Stimulated activated CD4-positive, alpha-beta T cell treated with anti-CD3 and anti-CD28 coated beads, Interleukin-1b, Interleukin-23, amount 100 ng/mL, for 1 hour (primary cell): ENCODE measurements at places on chromosomes 1 and 21.
A peak's percentile ranks its signal among the peaks of the same experiment; 100 is the strongest.

DNA sequence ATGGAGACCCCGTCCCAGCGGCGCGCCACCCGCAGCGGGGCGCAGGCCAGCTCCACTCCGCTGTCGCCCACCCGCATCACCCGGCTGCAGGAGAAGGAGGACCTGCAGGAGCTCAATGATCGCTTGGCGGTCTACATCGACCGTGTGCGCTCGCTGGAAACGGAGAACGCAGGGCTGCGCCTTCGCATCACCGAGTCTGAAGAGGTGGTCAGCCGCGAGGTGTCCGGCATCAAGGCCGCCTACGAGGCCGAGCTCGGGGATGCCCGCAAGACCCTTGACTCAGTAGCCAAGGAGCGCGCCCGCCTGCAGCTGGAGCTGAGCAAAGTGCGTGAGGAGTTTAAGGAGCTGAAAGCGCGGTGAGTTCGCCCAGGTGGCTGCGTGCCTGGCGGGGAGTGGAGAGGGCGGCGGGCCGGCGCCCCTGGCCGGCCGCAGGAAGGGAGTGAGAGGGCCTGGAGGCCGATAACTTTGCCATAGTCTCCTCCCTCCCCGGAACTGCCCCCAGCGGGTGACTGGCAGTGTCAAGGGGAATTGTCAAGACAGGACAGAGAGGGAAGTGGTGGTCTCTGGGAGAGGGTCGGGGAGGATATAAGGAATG lies 505 bp downstream of the LMNA start:
- no peak for DNase-seq

DNA sequence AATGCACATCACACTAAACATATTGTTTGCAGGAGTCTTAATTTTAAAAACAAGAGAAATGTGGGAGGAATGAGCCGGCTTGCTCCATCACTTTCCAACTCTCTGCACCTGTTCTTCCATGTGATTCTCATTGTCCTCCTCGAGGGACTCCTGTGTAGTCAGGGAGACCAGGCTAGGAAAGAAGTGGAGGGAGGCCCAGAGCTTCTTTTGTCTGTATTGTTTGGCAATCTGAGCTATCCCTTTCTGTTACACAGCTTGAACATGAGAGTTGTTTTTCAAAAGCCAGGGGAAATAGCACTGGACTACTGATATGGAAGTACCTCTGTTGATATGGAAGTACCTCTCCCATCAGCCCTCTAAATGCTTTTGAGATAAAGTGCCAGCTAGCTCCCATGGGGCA lies 18.8 kb upstream of the LRRC8D start:
- no peak for DNase-seq

- no peak for DNase-seq
These were observed 445.1 kb downstream of the SIPA1L2 start for GRCh38 chr1:232184561-232185530.

- DNase-seq = no peak
These were observed 26.1 kb upstream of the SMIM12 start for GRCh38 chr1:34885405-34886247.

DNA sequence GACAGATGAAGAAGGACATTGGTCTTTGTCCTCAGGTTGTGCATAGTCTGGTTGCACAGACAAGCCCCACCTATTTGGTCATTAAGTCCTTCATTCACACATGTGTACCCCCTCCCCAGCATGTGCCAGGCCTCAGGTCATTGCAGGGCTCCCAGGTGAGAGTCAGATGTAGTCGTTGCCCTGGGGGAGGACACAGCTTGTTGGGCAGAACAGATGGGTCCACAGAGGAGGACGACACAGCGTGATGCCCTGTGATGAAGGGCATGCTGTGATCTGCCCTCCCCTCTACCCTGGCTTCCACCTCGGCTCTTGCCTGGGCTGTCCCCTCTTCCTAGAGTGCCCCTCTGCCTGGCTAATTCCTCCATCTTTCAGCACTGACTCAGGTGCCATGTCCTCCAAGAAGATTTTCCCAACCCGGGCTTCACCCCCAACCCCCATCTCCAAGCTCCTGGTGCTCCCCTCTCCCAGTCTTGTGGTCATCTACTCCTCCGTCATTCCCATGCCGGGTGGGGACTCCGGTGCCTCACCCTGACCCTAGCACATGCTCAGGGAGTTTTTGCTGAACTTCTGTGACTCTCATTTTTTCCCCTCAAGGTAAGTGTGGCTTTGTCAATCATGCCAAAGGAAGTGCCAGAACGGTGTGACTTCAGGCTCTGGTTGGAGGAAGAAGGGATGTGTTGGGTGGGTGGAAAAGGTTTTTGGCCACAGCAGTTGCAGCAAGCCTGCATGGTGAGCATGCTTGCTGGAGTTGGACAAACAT lies 220.5 kb downstream of the FOXD2 start:
- no peak for DNase-seq

- peak; percentile 17 for DNase-seq
These were observed 19.8 kb downstream of the KMO start for GRCh38 chr1:241551759-241552638.

GRCh38 chr1:175163702-175164101 lies 28.9 kb downstream of the KIAA0040 start:
- DNase-seq = no peak

GRCh38 chr1:156959414-156959813 lies 39.0 kb downstream of the LRRC71 start:
- no peak for DNase-seq

- no peak for DNase-seq
These were observed 571 bp downstream of the MARCKSL1 start for GRCh38 chr1:32335535-32335789.

GRCh38 chr1:14923727-14924452 lies 229.7 kb upstream of the TMEM51 start:
- DNase-seq = no peak

DNA sequence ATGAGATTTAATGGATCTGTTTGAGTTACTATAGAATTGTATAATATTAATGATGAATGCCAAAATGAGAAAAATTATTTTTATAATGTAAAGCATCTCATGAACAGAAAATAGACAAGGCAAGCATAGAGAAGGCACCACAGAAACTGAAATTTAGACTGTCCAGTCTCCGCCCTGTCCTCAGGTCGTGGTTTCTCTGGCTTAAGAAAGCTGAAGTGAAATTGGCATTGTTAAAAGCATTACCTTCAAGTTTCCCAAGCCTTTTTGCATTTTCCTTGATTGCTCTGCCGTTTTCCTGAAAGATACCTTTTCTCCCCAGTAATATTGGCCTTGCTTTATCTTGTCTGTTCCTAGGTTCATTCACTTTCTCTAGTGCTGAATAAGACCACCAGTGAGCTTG lies 58.0 kb downstream of the VPS13D start:
- no peak for DNase-seq

DNA sequence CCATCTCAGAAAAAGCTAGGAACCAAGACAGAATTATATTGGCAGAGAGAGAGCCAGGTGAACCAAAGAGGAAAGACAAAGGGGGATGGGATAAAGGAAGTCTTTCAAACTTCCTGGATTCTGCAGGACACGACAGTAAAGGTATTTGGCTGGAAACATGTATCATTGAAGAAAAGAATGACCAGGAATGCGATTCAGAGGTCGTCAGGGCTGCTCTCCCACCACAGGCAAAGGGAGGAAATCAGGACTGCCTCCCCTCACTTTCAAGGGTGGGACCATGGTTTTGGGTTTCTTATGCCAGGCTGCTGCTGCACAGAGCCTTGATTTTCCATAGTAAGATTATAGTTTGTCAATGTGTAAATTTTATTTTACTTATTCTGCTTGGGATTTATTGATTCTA lies 848.8 kb downstream of the BRINP3 start:
- no peak for DNase-seq

GRCh38 chr1:197553281-197553680 lies 222.0 kb downstream of the DENND1B start:
- DNase-seq = no peak

- peak; percentile 25 for DNase-seq
These were observed 238.0 kb upstream of the TMEM51 start for GRCh38 chr1:14915356-14916054.

DNA sequence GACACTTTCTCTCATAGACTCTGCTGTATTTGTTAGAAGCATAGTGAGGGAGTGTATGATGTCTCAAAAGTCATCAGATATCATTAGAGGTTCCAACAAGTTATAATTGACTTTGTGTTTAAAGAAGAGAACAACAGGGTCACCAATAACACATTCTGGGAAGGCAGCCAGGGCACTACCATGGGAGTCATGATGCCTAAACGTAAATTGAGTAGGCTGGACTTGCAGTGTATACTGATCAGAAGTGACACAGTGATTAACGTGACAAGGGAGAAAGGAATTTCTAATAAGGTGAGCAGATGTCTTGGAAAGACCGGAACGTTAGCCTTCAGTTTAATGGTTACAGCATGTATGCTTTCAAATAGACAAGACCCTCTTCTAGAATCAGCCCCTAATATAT lies 973.2 kb downstream of the NCAM2 start:
- no peak for DNase-seq

DNA sequence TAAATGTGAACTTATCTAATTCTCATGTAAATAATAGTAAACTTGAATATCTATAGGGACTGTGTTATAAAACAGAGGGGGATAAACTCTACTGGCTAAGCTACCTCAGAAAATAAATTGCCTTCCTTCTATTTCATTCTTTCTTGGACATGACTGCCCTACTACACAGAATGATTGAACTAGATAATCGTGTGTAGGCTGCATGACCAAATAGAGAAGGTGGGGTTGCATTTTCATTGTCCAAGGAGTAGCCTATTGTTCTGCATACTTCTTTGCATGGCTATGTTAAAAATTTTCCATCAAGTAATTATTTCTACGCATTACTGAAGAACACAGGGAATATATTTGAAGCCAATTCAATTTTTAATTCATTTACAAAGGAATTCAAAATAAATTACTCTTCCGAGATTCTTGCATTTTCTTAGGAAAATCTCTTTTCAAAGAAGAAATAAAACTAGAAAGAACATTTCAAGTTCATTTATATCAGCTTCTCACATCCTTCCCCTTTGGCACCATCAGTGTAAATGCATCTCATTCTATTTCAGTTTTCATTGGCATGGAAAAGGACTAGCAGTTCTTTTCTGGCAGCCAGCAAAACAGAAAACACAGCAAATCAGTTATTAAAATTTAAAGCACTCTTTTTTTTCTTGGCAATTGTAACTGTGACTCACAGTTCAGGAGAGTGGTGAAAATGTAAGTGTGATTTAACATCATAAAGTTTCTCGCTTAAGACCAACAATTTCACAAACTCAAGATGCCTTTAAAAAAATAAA lies 714.7 kb downstream of the NCAM2 start:
- no peak for DNase-seq

DNA sequence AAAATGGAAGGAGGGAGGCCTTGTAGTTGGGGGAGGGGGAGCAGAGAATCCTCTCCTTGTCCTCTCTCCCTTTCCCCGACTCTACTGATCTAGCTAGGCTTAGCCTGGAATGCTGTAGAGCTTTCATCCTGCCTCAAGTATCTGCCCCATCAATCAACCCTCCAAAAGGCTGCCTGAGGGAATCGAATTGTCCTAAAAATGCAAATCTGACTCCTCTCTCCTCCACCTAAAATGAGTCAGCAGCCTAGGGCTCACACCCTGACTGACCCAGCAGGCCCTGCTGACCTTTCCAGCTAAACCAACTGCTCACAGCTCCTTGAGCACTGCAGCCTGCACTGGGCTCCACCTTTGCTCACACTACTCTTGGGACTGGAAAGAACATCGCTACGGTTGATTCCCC lies 2.8 kb downstream of the HPDL start:
- DNase-seq = no peak

GRCh38 chr1:220962031-220962751 lies 82.9 kb downstream of the HLX start:
- DNase-seq = no peak

DNA sequence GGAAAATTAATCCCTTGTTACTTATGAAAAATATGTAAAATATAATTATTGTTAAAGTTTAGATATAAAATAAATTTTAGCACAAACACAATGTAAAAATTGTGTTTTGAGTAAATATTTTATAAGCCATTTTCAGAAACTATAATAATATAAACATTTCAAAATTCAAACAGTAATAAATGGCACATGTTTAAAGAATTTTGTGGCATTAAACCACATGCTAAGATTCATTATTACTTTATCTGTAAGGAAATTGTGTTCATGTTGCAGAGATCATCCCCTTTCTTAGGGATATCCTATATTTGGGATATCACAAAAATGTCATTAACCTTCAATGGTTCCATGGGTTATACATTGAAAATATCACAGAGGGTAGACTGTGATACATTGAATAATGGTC lies 1044.3 kb downstream of the AMY1C start:
- DNase-seq = no peak

DNA sequence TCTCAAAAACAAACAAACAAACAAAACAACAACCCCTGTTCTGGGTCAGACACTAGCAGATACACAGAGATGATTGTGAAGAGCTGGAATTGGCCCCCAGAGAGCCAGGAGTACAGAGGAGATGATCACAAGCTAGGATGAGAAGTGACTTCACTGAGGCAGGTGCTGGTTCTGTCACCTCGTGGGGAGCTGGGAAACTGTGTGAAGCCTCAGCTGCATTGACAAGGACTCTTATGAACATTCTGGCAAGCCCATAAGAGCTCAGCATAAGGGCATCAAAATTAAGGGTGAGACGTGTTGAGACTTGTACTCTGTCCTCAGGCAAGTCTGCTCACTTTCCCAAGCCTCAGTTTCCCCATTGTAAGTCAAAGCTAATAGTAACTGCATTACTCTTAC lies 14.7 kb upstream of the PTP4A2 start:
- no peak for DNase-seq

- DNase-seq = no peak
These were observed 173.2 kb downstream of the ROR1 start for GRCh38 chr1:63946866-63947491.

DNA sequence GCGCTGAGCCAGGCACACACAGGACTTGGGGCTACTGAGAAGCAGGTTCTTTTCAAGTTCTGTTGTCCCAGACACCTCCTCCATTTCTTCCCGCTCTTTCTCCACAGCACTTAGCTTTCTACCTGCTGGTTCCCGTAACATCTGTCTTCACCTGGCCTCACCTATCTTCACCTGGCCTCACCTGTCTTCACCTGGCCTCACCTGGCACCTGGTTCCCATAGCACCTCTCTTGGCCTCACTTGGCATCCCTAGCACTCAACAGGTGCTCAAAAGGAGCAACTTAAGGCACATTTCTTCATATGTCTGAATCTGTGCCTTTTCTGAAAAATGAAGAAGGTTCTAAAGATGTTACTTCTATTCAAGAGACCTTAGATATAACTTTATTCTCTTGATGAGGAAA lies 10.4 kb downstream of the KCNK1 start:
- DNase-seq = no peak

DNA sequence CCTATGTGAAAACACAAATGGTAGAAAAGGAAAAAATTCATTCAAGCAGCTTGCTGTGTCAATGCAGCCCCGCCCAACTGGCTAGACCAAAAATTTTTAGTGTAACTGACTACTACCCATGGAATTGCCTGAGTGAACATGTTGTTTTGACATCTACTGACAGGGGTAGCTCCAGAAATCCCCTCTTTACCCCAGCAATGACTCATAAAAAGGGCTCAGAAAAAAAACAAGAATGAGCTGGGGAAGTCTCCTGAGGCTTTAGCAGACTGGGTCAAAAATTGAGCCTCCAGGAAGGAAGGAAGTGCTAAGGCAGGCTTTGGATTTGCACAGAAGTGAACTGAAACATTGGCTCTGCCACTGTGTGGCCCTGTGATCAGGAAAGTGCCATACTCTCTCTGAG lies 24.4 kb upstream of the FGGY start:
- DNase-seq = no peak
